CD4-positive, alpha-beta T cell treated with Interleukin-6 at 100 ng/mL for 8 hours (primary cell): ENCODE measurements at places on chromosomes 6 and 20.

GRCh38 chr6:115720900-115721299 is 339.8 kb downstream of the FRK start:
- no peak for DNase-seq

DNA sequence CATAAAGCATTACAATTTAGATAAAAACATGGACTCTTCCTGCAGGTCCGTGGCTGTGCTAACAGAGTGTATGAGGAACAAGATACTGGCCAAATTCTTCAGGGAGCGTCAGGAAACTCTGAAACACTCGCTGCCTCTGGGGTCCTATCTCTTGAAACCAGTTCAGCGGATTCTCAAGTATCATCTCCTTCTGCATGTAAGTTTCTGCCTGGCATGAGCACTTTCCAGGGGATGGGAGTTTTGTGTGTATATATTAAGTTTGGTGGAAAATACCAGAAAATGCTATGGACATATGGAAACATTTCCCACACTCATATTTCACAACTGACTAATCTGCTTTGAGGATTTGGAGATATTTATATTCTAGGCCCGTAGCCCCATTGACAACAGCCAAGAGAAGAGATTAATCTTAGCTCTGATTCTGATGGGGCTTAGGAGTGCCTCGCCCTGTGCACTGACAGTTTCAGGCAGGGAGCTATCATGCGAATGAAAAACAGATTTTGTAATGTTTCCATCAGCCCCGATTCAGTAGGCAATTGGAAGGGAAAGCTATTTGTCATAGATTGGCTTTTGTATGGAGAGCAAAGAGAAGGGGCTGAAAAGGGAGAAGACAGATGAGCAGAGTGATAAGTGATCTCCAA is 64.7 kb upstream of the MTHFD1L start:
- DNase-seq, result no peak

DNA sequence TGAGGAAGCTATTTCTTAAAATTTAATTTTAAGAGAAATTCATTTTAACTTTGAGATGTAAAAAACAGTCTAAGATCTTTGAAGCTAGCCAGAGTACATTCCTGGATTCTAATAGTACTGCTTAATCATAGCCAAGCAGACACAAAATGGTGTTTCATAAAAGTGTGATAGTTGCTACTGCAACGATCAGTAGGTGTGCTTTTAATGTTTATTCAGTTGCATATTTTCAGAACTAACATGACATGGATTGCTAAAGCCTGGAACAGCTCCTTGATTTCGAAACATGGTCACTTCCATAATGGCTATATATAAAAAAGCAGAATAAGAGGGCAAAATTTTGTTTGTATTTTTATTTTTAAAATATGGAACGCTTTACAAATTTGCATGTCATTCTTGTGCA is 35.5 kb downstream of the SESN1 start:
- DNase-seq, result no peak

DNA sequence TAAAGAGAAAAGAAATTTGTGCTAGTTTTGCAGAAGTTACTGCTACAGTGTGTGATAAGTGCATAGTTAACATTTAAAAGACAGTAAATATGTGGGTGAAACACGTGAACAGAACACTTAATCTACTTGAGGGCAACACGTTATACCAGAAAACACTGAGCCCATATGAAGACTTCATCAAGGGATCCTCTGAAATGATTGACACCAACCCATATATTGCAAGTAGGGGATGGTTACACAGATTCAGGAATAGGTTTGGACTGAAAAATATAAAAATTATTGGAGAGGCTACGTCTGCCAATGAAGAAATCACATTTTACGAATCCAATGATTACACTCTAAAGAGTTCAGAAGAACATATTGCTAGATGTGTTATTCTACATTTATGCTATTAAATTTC is 185.6 kb downstream of the GPX5 start:
- DNase-seq, result no peak

- DNase-seq, result no peak
Observed at GRCh38 chr6:130417951-130418350, 52.1 kb downstream of the TMEM200A start.

DNA sequence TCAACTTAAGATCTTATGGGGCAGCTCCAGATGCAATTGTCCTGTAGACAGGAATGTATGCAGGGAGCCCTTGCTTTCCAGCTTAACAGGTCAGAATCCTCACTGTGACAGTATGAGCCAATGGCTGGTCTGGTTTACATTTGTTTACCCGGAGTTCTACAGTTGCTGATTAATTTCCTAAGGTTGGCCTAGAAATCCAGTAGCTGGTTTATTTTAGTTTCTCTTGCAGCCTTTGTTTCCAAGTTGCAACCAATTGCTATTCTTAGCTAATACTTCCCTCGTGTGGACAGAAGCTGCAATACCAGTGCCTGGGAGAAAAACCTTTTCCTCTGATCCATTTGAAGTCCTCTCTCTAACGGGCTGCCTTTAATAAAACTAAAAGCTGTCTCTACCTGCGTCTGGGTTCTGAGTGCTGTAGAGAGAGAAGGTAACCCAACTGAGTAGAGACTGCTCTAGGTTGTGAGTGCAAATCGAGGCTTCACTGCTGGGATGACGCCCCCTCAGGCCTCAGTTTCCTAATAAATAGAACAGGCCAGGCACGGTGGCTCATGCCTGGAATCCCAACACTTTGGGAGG is 45.9 kb downstream of the ZNF217 start:
- peak; percentile 24 for DNase-seq

DNA sequence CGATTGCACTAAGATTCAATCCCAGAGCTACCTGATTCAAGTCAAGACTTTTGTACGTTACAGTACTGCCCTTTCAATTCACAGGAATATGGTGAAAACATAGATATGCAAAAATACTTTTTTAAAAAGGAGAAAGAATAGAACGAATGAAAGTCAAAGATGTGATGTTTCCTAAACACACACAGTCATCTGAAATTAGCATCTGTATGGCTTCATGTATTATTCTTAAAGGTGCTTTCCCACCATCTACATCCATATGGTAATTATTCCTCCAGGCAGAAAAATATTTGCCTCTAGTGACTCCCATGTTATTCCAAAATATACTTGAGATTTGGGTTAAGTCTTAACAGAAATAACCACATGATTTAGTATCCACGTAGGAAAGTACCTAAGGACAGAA is 115.5 kb upstream of the LAMP5 start:
- no peak for DNase-seq

DNA sequence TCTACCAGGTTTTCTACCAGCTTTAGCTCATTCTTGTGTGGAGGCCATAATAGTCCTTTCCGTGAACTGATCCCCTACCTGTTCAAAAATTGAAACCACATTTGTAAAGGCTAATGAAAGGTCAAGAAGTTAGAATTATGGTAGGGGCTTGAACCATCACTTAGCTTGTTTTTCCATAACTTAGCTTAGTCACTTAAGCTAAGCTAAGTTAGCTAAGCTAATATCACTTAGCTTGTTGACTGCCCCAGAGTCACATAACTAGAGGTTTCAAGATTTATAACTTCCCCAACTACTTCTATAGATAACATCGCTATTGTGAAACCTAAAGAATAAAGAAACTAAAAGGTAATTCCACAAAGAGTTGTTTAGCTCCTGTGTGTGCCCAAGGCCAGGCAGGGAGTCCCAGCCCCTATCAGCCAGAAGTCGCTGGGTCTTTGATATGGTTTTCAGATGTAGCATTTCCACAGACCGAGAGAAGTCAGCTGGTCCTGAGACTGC is 131.8 kb downstream of the VEGFA start:
- DNase-seq, result no peak
